Gastrocnemius medialis (tissue), 4 donors: ENCODE measurements at places on chromosomes 11 and 22.

DNA sequence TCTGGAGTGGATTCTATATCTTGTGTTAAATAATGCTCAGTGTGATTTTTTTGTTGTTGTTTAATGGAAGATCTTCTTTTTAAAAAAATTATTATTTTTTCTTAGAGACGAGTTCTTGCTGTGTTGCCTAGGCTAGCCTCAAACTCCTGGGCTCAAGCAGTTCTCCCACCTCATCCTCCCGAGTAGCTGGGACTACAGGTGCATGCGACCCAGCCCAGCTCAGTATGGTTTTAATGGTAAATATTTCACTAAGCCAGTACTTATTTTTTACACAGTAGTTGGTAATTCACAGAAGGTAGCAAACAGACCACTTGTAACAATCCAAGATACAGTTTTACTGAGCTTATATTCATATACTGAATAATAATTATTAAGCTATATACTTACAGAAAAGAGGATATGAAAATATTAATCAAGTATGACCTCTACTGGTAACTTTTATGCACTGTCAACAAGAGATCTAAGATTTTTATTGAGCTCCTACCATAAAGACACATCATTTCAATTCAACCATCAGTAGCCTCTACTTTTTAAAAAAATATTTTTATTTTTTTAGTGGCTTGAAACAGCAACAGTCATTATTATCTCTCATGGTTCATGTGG is 6.1 kb upstream of the CD59 start:
- no peak for DNase-seq

- DNase-seq: no peak
These were observed 5.4 kb downstream of the MYBPC3 start for GRCh38 chr11:47347137-47347536.

DNA sequence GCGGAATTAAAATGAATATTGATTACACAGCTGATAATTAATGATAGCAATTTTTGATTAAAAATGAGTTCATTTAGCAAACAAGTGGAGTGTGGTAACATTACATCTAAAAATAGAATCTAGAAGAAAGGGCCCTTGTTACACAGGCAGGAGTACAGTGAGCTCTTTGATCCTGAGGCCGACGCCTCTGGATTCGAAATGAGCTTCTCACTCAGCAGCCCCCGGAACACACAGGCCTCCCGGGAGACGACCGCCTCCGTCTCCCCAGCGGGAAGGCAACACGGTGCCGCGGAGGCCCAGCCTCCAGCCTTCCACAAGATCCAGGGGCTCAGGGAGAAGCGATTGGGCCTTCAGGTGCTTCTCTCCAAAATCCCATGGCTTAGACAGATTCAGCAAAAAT is 379.1 kb downstream of the BRD1 start:
- DNase-seq: no peak

DNA sequence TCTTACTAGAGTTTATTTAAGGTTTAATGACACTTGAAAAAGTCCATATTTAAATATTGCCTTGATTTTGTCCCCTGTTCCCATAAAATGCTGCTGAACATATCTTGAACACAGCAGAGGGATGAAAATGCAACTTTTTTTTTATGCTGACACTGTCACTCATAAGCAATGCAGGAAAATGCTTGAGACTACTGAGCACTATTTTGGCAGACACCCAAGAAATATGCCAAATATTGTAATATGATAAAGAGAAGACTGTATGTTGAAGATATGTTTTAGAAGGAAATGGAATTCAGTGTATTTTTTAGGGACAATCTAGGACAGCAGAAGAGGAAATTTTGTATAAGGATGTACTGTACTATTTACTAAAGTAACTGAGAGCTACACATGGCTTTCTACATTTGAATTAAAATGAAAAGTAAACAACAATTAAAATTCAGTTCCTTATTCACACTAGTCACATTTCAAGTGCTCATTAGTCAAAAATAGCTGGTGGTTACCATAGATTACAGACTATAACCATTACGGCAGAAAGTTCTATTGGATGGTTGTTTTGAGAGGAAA is 58.6 kb downstream of the LRRC4C start:
- no peak for DNase-seq

GRCh38 chr22:39940757-39941305 is 19.4 kb upstream of the TMA7B start:
- no peak for DNase-seq

GRCh38 chr11:13207665-13208594 is 69.7 kb upstream of the BMAL1 start:
- no peak for DNase-seq

DNA sequence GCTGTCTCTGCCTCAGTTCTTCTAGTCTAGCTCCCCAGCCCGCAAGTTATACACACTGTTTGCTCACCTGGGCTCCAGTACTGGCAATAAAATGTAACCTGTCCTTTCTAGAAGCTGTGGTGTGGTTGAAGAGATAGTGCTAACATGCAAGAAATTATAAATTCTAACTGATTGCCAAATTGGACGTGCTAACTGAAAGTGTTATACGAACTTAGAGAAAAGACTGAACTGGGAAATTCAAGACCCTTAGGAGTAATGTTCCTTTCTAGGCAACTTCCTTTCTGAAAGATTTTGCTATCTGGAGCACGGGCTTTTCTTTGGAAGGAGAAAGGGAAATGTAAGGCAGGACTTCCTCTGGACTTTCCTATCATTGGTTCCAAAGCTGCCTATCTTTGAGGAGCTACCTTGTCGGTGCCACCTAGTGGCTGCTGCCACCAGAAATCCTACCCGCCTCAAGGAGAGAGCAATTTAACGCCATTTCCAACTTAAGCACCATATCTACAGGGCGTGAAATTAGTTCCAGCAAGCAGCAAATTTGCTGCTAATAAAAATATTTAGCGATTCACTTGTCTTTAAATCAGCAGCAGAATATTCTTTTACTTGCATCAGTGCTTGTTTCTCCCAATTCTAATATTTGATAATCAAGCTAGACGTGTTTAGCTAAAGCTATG is 12.7 kb upstream of the TMEM218 start:
- DNase-seq: peak; percentile 40

DNA sequence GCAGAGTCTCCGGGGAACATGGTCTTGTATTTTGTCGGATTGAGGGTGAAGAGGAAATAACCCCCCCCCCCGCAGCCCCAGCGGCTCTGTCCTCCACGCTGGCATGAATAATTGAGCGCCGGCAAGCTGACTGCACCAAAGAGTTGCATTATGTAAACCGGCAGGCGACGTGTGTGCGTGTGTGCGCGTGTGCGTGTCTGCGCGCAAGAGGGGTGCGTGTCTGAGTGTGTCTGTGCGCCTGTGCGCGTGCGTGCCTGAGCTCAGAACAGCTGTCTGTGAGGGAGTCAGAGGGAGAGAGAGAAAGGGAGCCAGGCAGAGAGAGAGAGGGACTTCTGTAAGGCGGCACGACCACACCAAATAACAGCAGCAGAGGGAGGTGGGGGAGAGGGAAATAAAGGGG is 94.4 kb downstream of the SCN3B start:
- DNase-seq: peak; percentile 51

GRCh38 chr11:78214331-78215194 is 25.8 kb downstream of the USP35 start:
- no peak for DNase-seq

DNA sequence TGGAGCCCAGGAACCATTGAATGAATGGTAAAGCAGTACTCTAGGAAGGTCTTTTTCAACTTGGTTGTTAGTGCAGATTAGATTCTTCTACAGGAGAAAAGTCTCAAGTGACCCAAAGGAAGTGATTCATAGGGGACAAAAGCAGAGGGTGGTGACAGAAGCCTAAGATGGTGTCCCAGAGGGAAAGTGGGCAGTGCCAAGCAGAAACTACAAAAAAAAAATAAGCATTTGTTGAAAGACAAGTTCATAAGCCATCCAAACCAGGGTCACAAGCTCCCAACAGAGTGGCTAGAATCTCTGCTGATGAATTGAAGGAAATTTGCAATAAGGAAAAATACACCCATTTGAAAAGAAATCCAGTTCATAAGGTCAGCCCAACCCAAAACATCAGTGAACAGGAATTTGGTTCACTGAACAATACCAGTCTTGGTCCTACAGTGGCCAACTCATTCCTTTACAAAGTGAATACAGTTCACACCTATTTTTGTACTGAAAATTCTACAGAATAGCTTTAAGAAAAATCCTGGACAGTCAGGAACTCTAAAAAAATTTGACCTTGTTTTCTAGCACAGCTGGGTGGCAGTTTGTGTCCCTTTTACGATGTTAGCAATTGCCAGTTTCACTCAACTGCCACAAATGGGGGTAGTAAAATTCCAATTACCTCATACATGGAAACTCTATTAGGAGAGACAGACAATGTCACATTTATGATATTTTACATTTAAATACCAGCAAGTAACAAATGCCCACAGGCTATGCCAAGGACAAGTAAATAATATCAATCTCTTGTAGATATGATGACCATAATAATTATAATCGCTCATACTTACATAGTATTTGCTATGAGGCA is 21.6 kb upstream of the NUP160 start:
- no peak for DNase-seq

DNA sequence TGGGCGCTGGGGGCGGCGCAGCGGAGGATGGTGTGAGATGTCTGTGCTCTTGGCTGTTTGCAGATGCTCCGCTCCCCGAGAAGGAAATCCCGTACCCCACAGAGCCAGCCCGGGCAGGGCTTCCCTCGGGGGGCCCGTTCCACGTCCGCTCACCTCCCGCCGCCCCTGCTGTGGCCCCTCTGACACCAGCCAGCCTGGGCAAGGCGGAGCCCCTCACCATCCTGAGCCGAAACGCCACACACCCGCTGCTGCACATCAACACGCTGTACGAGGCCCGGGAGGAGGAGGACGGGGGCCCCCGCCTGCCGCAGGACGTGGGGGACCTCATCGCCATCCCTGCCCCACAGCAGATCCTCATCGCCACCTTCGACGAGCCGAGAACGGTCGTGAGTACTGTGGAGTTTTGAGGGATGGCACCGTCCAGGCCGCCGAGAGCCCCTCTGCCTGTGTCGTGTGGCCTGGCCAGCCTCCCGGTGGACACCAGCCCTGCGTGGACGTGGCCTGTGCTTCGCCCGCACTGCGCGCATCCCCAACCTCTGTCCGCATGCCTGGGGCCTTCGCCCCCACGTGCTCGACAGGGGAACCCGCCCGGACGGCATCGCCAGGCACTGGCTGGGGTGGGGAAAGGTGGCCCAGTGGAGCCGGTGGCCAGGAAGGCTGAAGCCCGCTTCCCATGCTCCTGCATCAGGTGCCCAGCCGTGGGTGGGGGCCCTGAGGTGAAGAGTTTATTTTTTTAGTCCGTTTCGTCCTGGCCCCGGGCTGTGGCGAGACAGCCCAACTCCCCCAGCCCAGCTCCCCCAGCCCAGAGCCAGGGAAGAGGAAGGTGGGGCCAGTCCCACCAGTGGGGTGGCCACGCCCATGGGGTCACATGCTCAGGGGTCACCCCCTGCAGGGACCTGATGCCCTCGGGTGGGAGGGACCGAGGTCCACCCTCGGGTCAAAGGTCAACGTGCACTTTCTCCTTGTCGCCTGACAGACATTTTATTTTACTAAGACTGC is 6.5 kb upstream of the TRABD start:
- DNase-seq: no peak

DNA sequence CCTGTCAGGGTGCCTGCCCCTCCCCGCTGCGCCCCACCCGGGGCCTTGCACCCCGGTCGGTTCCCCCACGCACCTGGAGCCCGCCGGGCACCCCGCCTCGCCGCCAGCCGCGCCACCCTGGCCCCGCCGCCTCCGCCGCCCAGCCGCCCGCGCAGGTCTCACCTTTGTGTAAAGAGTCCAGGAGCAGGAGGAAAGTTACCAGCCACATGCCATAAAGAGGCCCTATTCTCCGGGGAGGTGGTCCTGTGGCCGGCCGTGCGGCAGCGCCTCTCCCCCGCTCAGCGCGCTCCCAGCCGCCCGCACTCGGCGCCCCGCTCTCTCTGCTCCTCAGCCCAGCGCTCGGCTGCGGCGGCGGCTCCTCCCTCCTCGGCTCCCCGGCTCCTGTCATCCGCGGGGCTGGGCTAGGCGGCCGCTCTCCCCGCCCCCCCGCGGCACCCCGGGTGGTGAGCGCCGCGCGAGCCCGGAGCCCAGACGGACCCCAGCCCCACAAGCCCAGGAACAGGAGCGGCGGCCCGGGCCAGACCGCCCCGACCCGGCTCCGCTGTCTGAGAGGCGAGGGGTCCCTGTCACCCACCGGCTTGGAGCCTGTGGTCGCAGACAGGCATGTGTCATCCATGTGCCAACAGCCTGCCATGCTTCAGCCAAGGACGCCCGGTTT is at the start of gene DSCAML1:
TSS of gene DSCAML1 (minus strand) at position 345 of the 658 bp plus-strand sequence. CDS start at position 208, 137 bp downstream.
- DNase-seq: no peak

DNA sequence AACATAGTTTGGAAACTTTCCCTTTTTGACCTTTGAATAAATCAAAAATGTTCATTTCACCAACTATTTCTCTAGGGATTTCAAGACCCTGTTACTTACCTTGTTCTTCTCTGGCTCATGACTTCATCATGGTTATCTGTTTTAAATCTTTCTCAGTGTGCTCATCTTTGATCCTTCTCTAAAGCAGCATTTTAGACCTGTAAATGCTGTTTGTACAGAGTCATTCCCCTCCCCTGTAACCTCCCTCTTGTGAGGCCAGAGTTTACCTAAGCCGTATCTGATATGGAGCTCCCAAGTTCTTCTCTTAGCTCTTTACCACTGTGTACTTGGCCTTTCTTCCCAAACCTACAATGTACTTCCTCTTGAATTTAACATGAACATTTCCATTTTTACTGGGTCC is 56.0 kb downstream of the ACER3 start:
- DNase-seq: no peak

DNA sequence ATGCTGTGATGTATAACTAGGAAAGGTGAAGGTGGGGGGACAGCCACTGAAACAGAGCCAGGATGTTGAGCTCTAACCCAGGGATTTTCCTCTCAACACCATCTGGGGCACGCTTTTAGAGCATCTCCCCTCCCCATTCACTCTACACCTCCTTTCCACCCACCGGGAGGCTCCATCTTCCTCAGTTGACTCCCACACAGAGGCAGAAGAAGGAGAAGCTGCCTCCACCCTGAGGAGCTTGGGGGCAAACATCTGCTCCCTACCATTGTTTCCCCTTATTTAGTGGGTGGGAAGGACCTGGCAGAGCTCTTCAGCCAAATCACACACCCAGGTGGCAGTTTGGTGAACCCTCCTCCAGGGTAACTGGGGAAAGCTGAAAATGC is 50.0 kb upstream of the ADA2 start:
- no peak for DNase-seq

- DNase-seq: no peak
These were observed 114.8 kb downstream of the TRIM29 start for GRCh38 chr11:120023120-120023519.

GRCh38 chr11:118634431-118635236 is 27.2 kb downstream of the PHLDB1 start:
- peak; percentile 78 for DNase-seq

DNA sequence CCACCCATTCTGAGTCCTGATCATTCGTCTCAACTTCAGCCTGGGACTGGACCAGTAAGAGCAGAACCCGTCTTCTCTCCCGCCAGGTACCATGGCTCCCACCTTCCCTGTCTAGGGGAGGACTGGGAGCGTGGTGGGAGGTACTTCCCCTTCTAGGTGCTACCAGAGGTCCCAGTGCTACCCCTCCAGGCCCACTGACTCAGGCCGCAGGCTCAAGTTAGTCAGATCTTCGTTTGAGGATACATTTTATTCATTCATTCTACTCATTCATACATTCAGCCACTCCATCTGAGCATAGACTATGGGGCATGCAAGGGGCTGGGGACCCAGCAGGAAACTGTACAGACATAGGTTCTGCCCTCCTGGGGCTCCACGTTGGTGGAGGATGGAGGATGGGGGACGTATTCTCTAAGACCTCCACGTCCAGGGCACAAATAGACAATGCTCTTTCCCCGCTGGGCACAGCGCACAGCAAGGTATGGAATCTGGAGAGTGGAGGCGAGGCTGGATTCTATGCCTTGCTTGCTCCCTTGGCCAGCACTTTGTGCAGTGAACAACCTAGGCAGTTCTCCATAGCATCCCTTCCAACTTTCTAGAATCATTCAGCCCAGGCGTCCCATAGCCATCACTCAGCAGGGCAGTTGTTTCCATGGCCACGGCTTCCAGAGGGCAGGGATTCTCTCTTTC is 1.0 kb upstream of the RAB3IL1 start:
- no peak for DNase-seq
